ENCODE measurements at places on chromosomes 16 and 17. TPM values are rescaled to one million over a fixed set of nuclear protein-coding genes. Genes with fewer than 3 reads are reported as not detected.

The GLP2R gene
- total RNA-seq: 14.7 TPM

The NOD2 gene
- total RNA-seq: not detected

The ARHGAP27 gene
- 12.0 TPM for total RNA-seq

The KRTAP4-3 gene
- not detected for total RNA-seq

The PRAC2 gene
- not detected for total RNA-seq
